ENCODE measurements at places on chromosomes 5 and 9.
A peak's percentile ranks its signal among the peaks of the same experiment; 100 is the strongest.

GRCh38 chr5:139379626-139380449, 3.3 kb downstream of the SLC23A1 start:
- no peak for DNase-seq

DNA sequence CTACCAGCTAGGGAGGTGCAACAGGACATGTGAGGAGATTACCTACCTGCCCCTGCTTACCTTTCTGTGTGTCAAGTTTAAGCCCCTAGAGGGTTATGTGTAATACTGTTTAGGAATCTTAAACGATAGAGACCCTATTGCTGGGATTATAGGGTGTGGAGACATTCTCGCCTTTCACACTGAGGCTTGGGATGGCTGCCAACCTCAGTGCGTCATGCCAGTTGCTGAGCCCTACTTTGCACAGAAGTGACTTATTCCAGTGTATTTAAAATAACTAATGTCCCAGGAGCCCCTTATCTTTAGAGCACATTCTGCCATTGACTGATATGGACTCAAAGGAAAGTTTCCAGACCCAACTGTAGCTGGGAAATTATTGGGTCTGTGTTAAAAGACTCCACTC, 76.6 kb upstream of the XPA start:
- DNase-seq: no peak

- no peak for DNase-seq
Measured at GRCh38 chr5:15977851-15978250, 201.7 kb downstream of the MARCHF11 start.

GRCh38 chr5:36928947-36929346, 52.4 kb downstream of the NIPBL start:
- DNase-seq: no peak

- DNase-seq: no peak
Measured at GRCh38 chr9:6090277-6091210, 75.1 kb upstream of the RANBP6 start.

- DNase-seq: no peak
Measured at GRCh38 chr5:155263381-155263780, 249.8 kb downstream of the KIF4B start.

DNA sequence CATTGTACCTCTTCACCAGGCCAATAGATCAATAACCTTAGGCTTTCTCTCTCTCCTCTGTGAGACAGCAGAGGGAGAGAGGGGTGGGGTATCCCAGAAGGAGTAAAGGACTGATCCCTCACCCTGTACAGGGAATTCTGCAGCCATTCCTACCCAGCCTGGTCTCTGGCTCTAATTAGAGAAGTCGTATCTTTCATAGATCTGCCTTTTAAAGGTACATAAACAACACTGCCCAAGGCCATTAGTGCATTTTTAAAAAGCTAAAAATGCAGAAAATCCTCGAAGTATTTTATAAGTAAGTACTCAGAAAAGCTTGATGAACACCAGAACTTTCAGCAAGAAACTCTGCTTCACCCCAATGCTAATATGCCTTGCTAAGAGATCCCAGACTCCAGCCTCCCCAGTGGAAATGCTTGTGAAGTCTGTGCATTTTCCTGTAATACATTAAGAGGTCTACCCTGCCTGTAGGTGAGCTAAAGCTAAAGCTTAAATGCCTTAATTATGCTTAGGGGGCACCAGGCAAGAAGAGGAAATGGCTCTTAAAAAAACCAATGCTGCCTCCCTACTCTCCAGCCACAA, 200.0 kb upstream of the ANKRD55 start:
- DNase-seq: no peak

- DNase-seq: no peak
Measured at GRCh38 chr5:135063056-135063445, 29.0 kb upstream of the PITX1 start.

DNA sequence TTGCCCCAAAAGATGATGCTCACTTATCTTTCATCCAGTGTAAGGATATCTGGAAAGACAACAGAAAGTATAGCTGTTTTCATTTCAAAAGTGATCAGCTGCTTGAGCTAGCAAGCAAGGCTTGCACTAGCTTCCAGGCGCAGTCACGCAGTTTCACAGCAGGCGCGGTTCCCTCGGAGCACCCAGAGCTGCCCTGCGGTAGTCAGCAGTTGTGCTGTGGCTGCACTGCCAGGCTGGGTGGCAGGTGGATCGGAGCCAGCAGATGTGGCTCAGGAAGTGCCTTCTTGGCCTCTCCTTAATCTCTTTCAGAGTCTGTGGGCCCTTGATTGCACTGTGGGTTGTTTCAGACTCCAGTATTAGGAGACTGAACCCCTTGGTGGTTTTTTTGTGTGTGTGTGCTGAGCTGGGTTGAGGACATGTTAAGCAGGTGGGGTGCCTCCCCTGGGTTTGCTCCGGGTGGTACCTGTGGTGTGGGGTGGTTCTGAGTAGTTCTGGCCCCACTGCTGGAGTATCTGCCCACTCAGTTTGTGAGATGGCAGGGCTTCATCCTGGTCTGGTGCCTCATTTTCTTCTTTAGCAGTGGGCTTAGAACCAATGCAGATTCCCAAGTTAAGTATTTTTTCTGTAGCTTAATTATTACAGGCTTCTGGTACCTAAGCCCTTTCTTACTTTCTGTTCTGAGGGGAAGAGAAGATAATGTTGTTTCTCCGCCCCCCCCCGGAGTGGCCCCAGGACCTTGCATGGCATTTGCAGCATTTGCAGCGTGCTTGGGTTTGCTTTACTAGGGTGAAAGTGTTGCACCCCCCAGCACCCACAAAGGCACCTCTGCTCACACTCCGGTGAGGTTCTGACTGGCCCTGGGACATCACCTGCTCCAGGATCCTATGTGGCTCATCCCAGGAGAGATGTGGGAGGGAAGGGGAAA, 16.4 kb downstream of the TENT4A start:
- DNase-seq: no peak

DNA sequence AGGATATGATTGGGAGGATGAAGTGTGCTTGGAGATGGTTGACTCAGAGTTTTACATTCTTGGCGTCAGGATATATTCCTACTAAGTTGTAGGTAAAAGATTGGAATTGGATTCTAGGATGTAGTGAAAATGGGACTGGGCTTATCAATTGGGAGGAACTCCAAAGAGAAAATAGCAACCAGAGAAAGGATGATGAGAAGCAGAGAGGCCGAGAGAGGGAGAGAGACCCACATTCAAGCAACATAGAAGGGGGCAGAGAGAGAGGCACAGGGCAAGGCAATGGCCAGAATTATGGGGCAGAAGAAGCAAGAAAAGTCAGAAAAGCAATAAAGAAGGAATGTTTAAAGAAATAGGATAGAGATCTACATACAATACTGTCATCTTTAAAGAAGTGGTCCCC, 217.9 kb upstream of the ACTBL2 start:
- DNase-seq: no peak

GRCh38 chr5:141637767-141638419, 1.1 kb downstream of the RELL2 start:
- DNase-seq: peak; percentile 35

- DNase-seq: no peak
Measured at GRCh38 chr5:57414857-57415256, 67.8 kb downstream of the ACTBL2 start.

DNA sequence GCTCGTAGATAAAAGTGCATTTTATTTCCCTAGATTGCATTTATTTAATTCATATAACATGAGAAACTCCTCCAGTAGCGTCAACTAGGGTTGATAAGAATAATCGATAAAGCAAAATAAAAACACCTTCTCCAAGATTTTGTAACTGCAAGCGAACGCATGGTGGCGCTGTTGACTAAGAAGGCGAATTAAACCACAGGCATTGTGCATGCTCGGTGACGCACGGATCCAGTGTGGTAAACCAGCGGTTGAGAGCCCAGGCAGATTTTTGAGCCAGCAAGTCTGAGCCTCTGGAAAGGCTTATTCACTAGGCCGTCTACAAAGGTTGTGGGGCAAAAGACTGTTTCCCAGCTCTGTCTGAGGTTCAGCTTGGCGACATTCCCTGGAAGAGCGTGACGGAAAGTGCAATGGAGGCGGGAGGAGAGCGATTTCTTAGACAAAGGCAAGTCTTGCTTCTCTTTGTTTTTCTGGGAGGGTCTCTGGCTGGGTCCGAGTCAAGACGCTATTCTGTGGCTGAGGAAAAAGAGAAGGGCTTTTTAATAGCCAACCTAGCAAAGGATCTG, at the start of gene PCDHB3:
Gene PCDHB3, plus strand, starts transcription at position 231 of the 563 bp plus-strand sequence. Its CDS starts 177 bp downstream, at position 408.
- peak; percentile 47 for DNase-seq

GRCh38 chr5:10576790-10577189, 12.9 kb downstream of the ANKRD33B start:
- DNase-seq: no peak

GRCh38 chr9:101705135-101705661, 33.2 kb downstream of the GRIN3A start:
- peak; percentile 10 for DNase-seq

GRCh38 chr9:71901695-71902597, 9.0 kb downstream of the ABHD17B start:
- DNase-seq: no peak

- no peak for DNase-seq
Measured at GRCh38 chr9:127897193-127897692, 2.2 kb downstream of the ST6GALNAC6 start.

DNA sequence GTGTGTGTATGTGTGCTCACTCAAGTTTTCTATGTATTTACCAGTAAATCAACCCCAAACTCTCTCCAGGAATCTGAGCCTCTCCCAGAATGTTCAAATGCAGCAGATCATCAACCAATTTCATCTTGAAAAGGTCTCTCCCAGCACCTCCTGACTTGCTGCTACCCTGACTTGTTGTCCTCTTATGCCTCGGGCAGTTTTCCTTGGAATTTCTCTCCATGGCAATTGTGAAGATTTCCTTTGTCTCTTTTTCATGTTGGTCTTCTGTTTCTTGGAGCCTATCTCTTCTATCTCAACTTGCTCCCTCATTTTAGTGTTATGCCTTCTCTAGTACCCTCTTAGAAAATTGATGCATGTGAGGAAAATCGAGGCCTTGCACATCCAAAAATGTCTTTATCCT, 303.6 kb upstream of the KIF2A start:
- DNase-seq: no peak

- no peak for DNase-seq
Measured at GRCh38 chr9:5468850-5469249, 18.5 kb downstream of the CD274 start.

DNA sequence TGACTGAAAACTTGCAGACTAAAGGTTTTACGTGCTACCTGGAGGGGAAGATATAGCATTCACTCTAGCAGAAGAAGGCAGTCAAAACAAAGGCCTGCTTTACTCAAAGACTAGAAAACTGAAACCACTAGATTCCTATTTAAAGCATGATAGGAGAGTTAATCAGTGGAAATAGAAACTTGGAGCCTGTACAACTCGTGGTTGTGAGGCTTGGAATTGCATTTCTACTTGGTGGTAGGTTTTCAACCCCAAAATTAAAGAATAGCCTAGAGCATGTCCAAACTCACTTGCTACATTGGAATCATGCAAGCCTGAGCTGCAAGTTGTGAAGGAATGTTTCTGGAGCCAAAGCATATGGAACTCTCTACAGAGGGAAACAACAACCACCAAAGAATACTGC, 1526.4 kb upstream of the NUDT12 start:
- no peak for DNase-seq

DNA sequence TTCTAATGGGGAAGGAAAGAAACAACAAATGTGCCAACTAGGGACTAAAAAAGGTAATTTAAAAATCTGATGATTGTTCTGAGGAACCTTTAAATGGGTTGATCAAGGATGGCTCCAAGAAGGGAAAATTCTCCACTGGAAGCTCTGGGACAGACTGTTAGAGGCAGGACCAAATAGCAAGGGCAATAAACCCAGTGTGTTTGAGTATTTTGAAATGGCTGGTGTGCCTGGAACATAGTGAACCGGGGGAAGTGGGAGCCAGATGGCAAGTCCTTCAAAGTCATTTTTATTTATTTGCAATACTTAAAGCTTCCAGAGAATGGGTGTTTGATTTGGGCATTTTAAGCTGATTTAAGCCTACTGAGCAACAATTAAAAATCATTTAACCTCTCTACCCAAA, 587.7 kb upstream of the MEF2C start:
- DNase-seq: no peak

GRCh38 chr5:7395432-7395946, 449 bp upstream of the ADCY2 start:
- DNase-seq: no peak

DNA sequence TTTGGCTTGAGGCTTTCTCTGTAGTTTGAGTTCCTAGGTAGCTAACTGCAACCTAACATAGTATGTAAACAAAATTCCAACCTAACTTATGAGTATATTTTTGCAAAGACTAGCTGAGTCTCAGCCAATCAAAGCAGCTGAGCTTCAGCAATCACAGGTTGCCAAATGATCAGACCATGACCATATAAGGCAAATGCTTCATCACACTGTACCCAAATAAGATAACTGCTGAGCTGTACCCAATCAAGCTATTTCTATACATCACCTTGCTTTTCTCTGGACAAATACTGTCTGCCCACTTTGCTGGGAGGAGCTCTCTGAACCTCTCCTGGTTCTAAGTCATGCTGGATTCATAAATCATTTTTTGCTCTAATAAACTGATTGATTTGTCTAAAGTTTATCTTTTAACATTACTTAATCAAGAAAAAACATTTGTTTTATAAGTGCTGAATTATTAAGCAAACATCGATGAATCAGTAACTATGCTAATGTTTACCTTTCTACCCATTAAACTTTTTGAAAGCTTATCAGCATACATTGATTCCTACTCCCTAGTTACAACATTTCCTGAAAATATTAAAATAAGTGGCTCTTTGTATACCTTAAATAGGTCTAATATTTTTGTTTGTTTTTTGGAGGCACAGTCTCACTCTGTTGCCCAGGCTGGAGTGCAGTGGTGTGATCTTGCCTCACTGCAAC, 129.7 kb upstream of the PCA3 start:
- DNase-seq: no peak

DNA sequence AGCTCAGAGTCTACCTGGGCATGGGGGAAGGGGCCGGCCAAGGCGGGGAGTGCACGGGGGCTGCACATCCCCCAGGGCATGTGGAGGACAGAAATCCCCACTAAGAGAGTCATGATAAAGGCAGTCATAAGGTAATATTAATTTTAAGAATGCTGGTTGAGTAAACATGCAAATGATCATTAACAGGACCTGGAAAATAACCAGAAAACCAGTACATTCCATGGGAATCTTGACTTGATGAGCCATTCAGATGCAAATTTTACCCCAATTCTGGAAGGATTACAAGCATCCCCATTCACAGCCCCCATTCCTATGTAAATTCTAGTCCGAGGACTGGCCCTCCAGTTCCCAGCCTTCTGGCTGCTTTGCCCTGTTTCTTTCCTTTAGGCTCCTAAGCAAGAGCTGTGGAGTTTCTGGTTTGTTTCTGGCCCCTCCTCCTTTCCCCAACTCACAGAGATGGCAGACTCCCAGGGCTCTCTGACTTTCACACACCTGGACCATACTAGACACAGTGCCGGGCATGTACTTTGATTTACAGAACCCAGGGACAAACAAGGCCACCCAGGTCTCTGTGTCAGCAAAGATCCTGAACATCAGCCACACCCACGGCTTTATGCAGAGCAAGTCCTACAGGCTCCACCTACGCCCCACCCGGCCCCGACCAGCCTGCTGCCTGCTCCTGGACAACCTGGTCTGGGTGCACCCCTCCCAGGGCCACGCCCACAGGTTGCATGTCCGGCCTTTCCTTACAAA, 62.7 kb downstream of the SEMA4D start:
- no peak for DNase-seq
